Left lung (tissue), 14 donors: ENCODE measurements at places on chromosomes 7 and 10. TPM values are rescaled to one million over a fixed set of nuclear protein-coding genes. Genes with fewer than 3 reads are reported as not detected.

NPSR1 gene
- not detected for total RNA-seq

ENO4 gene
- 1.0 TPM for total RNA-seq

MYH16 gene
- total RNA-seq: not detected

ZNF37A gene
- total RNA-seq: 14.8 TPM

GRCh38 chr10:126481181-126481580 is 92.9 kb upstream of the ADAM12 start:
- no peak for DNase-seq

GRCh38 chr7:17009007-17009719 is 127.4 kb upstream of the AGR3 start:
- no peak for DNase-seq

- DNase-seq: no peak
Measured at GRCh38 chr10:35781643-35782035, 139.5 kb upstream of the FZD8 start.

DNA sequence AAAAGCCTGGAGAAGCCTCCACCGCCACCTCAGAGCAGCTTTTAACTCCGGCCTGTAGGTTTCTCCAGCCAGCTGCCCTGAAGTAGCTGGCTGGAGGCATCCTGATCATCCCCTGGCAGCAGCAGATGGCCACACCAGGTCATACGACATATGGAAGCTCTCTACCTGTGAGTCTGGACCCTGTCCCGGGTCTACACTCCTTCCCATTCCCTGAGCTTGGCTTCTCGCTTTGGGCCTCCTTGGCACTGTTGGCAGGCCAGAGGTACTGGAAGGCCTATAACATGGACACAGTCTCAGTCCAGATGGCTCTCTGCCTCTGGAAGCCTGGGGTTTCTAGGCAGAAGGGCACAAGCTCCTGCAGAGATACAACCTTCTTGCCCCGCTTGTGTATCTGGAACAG is 43.5 kb upstream of the TRIM8 start:
- DNase-seq: no peak

- no peak for DNase-seq
Measured at GRCh38 chr10:7945469-7946187, 108.9 kb upstream of the GATA3 start.

- peak; percentile 29 for DNase-seq
Measured at GRCh38 chr10:131131726-131132591, 179.6 kb downstream of the TCERG1L start.

- DNase-seq: no peak
Measured at GRCh38 chr7:24825931-24826661, 68.8 kb upstream of the GSDME start.

DNA sequence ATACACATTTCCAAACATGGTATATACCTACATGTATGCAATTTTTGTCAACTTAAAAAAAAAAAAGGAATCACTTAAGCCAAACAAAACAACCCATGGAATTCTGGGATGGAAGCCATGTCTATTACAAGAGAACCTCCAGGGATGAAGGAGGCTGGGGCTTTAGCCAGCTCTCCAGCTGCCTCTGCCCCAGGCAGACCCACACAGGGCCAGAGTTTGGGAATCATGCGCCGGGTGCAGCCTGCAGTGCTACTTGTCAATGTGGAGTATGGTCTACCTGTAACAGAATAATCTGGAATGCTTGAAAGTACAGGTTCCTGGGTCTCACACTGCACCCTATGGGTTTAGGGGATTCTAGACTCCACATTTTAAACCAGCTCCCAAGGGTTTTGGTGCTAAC is 10.8 kb downstream of the ATP6V0E2 start:
- DNase-seq: no peak
